ENCODE measurements at places on chromosomes 1 and 21.

DNA sequence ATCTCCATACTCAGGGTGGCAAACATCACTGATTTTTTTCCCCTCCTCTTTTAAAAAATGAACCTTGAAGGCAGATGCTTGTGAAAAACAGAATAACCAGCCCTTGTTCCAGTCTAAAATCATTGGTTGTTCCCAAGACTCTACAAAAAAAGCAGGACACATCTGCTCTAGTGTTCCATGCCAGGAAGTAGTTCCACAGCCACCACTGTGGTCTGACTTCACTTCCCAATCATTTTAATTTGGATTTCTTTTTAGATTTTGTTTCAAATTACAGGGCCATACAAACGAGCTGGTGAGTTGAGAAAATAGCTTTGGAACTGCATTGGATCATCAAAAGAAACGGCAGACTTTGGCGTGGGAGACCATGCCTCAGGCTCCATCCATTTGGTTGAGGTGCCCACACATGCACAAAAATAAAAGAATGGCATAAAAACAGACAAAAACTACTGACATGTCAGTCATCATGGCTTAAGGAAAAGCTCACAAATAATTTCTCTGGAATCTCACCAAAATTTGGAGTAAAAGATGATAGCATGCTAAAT lies 210.0 kb downstream of the GABPA start:
- DNase-seq = no peak

DNA sequence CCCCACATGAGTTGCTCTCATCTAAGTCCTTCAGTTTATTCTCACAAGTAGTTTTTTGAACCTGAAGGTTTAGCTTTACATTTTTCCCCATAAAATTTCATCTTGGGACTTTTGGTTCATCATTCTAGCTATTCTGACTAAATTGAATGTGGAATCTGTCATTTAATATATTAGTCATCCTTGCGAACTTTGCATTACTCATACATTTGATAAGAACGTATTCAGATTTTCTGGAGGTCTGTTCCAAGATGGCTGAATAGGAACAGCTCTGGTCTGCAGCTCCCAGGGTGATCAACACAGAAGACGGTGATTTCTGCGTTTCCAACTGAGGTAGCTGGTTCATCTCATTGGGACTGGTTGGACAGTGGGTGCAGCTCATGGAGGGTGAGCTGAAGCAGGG lies 59.8 kb upstream of the CSF1 start:
- no peak for DNase-seq

DNA sequence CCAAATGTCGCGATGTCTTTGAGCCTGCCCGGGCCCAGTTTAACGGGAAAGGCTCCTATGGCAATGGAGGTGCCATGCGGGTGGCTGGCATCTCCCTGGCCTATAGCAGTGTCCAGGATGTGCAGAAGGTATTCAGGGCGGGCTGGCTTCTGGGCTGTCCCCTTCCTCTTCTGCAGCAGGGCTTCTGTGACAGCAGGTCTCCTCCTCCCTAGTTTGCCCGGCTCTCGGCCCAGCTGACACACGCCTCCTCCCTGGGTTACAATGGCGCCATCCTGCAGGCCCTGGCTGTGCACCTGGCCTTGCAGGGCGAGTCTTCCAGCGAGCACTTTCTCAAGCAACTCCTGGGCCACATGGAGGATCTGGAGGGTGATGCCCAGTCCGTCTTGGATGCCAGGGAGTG lies 3.0 kb downstream of the ADPRS start:
- no peak for DNase-seq

DNA sequence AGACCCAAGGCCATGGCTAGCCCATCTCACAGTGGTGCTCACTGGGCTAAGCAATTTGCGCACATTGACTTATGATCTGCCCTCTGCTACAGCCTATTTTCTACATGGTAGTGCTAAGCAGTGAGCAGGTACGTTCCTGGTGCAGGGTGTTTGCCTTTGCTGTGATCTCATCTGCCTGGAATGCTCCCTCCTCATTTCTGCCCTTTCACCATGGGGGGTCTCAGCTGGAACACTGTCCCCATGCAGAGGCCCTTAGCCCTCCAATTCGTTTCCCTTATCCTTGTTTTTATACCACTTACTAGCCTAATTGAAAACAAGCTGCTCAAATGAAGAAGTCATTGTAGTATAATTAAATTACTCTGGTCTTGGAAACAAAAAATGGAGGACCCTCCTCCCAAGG lies 2.0 kb upstream of the B3GALT5 start:
- no peak for DNase-seq

DNA sequence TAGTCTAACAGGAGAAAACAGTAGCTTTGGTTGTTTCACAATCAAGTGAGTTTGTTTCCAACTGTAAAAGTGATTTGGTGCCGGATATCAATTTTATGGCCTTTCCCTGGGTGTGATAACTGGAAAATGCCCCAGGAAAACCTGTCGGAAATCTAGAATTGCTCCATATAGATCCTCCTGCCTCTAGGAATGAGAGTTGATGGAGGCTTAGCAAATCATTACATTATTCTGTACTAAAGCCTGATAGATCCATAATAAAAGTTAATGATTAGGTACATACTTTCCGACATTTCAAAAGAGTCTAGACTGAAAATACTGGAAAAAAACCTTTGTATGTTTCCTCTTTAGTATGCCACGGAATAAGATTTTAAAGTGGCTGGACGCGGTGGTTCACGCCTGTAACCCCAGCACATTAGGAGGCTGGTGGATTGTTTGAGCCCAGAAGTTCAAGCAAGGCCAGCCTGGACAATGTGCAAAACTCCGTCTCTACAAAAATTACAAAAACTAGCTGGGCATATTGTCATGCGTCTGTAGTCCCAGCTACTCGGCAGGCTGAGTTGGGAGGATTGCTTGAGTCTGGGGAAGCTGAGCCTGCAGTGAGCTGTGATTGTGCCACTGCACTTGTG lies 70.0 kb upstream of the SLC45A1 start:
- DNase-seq = no peak

DNA sequence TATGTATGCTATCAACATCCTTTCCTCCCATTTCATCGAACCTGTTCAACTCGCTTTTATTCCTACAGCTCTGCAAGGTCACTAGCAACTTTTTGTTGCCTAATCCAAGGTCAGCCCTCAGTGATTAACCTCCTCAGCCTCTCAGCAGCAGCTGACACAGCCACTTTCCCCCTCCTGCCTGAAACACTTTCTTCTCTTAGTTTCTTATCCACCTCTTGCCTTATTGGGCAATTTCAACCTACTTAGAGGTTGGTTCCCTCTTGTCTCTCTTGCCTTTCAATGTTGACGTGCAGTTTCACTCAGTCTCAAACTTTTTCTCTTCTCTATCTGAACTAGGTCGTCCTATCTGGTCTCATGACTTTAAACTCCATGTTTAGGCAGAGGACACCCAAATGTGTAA lies 156.3 kb downstream of the C1orf94 start:
- no peak for DNase-seq

- no peak for DNase-seq
These were observed 7.5 kb upstream of the NCF2 start for GRCh38 chr1:183597656-183598347.

DNA sequence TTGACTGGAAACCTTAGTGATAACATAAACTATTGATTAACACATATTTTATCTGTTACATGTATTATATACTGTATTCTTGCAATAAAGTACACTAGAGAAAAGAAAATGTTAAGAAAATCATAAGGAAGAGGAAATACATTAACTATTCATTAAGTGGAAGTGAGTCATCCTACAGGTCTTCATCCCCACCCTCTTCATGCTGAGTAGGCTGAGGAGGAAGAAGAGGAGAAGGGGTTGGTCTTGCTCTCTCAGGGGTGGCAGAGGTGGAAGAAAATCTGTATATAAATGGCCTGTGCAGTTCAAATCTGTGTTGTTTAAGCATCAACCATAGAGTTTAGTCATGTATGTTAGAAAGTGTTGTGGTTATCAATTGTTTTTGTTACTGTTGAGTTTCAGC lies 66.1 kb upstream of the CHODL start:
- no peak for DNase-seq

GRCh38 chr1:170864238-170864637 lies 71.1 kb upstream of the MROH9 start:
- no peak for DNase-seq

DNA sequence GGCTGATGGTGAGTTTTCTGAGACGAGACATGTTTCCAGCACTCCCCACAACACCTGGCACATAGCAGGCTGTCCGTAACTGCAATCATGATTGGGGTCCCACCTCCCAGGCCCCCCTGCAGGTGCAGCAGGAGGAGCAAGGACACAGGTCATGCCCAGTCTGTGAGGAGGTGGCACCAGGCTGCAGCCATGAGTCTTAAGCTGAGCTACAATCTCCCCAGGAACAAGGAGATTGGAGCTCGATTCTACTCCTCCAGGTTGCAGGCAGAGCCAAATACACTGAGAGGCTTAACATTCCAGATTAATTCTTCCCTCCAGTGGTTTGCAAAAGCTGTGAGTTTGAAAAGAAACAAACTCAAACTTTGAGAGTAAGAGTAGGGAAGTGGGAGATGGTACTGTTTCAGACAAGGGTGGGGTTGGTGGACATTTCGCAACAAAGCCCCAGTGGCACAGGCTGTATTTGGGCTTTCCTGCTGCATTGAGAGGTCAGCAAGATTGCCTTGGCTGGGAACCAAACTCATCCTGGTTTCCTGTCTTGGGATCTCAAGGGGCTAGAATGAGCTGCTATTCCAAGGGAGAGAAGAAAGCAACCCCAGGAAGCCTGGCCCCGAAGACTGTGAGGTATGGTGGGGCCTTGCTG lies 64.8 kb upstream of the GALNT2 start:
- no peak for DNase-seq

GRCh38 chr1:38045401-38046332 lies 926 bp downstream of the POU3F1 start:
- peak; percentile 46 for DNase-seq

GRCh38 chr1:9853249-9853595 lies 29.5 kb upstream of the CLSTN1 start:
- DNase-seq = no peak

DNA sequence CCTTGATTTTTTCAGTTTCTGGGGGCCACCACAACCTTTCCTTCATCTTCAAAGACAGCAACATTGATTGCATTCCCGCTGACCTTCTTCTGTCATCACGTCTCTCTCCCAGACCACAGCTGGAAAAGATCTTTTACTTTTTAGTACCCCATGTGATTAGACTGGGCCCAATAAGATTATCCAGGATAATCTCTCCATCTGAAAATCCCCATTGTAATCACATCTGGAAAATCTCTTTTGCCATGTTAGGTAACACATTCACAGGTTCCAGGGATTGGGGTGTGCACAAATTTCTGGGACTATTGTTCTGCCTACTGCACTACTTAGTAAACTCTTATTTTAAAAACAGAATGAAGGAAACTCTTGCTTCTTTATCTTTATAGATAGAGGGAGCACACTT lies 47.1 kb upstream of the INSL5 start:
- no peak for DNase-seq

DNA sequence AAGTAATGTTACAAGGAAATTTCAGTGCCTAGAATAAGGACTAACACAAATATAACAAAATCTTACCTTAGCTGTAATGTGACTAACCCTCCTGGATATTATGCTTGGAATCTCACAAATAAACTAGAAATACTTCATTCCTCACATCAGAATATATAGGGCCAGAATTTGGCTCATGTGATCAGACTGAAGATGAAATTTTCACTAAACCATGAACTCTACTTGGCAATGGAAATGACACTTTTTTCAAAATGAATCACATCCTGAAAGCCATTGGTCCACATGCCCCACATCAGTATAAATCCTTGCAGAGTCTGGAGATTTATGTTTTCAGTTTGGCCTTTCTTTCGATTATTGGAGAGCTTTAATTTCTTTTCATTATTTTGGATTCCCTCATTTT lies 227.8 kb downstream of the NRIP1 start:
- no peak for DNase-seq

GRCh38 chr1:208053661-208054060 lies 142.7 kb upstream of the CD34 start:
- DNase-seq = no peak
